ENCODE measurements at places on chromosomes 2 and 18.

- no peak for DNase-seq
Observed at GRCh38 chr18:55588111-55588869, at the start of gene TCF4. Gene TCF4, minus strand, starts transcription at chr18:55588192. Its CDS starts 1,076 bp downstream, at chr18:55587116.

GRCh38 chr2:153575171-153575853 is 96.8 kb upstream of the RPRM start:
- DNase-seq: no peak

- no peak for DNase-seq
Observed at GRCh38 chr2:152835674-152836073, 117.3 kb downstream of the ARL6IP6 start.

DNA sequence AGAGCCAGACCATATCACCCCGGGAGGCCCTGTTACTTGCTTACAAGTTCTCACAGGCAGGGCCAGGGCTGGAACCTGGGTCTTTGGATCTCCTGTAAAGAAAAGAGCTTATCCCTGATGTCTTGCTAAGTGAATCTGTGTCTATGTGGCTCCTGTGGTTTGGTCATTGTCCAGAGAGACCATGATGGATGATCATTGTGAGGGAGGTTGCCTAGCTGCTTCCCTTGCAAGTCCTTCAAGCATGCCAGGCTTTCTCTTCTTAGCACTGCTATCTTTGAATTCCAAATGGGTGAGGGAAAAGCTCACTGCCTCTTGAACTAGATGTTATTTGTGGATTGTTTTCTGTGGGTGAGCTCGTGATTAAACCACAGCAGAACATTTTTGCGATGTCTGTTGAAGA is 151.6 kb downstream of the FSHR start:
- no peak for DNase-seq

GRCh38 chr2:46831869-46832265 is 83.7 kb downstream of the MCFD2 start:
- DNase-seq: no peak

Measured in stimulated activated CD8-positive, alpha-beta memory T cell treated with anti-CD3 and anti-CD28 coated beads, Interleukin-4, amount 100 ng/mL, for 4 hours (primary cell).